ENCODE measurements at places on chromosomes 4 and X. TPM values are rescaled to one million over a fixed set of nuclear protein-coding genes. Genes with fewer than 3 reads are reported as not detected.
A peak's percentile ranks its signal among the peaks of the same experiment; 100 is the strongest.

PPEF2 gene
- 0.17 TPM for total RNA-seq

DNA sequence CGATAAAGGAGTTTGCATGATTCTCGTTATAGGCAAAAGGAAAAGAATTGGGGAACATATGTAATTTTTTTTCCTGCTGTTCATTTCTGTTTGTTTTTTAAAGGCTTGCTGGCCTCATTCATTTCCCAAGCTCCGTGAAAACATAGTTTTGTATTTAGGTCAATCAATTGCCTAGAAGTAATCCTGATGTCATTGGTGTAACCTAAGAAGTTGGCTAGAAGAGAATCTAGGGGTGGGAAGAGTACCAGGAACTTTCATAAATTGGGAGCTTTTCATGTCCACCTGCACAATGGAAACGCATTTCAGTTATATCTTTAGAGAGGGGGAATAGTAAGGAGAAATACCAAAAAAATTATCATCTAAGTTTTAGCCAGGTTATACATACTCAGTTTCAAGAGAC is 3.8 kb downstream of the RAPGEF2 start:
- H3K4me1 ChIP-seq, result peaks cover 21% of the 10 kb centered on the region
- no peak for DNase-seq
- no peaks in the 10 kb centered on the region for H3K27me3 ChIP-seq
- H3K27ac ChIP-seq, result no peak overlapping the region

GRCh38 chr4:84648863-84649647 is 66.1 kb downstream of the CDS1 start:
- H3K4me3 ChIP-seq, result no peak overlapping the region
- H3K27ac ChIP-seq, result no peak overlapping the region
- no peaks in the 10 kb centered on the region for H3K36me3 ChIP-seq
- no peak for DNase-seq
- H3K4me1 ChIP-seq, result no peaks in the 10 kb centered on the region

GRCh38 chrX:21831496-21831895 is 7.9 kb upstream of the MBTPS2 start:
- no peaks in the 10 kb centered on the region for H3K36me3 ChIP-seq
- H3K27ac ChIP-seq, result no peak overlapping the region
- no peaks in the 10 kb centered on the region for H3K4me1 ChIP-seq
- H3K27me3 ChIP-seq, result no peaks in the 10 kb centered on the region
- no peak overlapping the region for H3K4me3 ChIP-seq

- no peaks in the 10 kb centered on the region for H3K36me3 ChIP-seq
- DNase-seq, result no peak
- H3K4me1 ChIP-seq, result peaks cover 2% of the 10 kb centered on the region
- H3K4me3 ChIP-seq, result no peak overlapping the region
- H3K27me3 ChIP-seq, result no peaks in the 10 kb centered on the region
- peak overlapping the region; percentile 90 for H3K27ac ChIP-seq
Measured at GRCh38 chr4:15145709-15146108, 143.4 kb downstream of the CPEB2 start.

DNA sequence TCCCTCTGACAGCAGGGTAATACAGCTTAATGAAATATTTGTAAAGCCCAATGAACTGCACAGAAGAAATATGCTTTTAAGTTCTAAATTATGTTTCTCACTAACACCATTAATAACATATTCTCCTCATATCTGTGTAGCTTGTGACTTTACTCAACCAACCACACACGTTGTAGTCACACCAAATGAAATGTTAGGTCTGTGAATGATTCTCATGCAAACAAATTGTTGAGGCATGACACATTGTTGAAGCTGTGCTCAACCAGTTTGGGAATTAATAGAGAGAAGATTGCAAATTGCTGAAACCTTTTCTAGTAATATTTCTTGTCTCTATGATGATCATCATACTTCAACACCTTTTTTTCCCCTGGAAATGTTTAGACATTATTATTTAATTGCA is 645.9 kb downstream of the PCDH7 start:
- H3K4me1 ChIP-seq, result no peaks in the 10 kb centered on the region
- no peak overlapping the region for H3K27ac ChIP-seq
- H3K27me3 ChIP-seq, result no peaks in the 10 kb centered on the region
- H3K4me3 ChIP-seq, result no peak overlapping the region
- H3K36me3 ChIP-seq, result no peaks in the 10 kb centered on the region

- no peak overlapping the region for H3K27ac ChIP-seq
- H3K36me3 ChIP-seq, result no peaks in the 10 kb centered on the region
- H3K4me3 ChIP-seq, result no peak overlapping the region
- H3K27me3 ChIP-seq, result no peaks in the 10 kb centered on the region
- DNase-seq, result no peak
Measured at GRCh38 chrX:7852166-7852565, 9.2 kb downstream of the VCX start.

DNA sequence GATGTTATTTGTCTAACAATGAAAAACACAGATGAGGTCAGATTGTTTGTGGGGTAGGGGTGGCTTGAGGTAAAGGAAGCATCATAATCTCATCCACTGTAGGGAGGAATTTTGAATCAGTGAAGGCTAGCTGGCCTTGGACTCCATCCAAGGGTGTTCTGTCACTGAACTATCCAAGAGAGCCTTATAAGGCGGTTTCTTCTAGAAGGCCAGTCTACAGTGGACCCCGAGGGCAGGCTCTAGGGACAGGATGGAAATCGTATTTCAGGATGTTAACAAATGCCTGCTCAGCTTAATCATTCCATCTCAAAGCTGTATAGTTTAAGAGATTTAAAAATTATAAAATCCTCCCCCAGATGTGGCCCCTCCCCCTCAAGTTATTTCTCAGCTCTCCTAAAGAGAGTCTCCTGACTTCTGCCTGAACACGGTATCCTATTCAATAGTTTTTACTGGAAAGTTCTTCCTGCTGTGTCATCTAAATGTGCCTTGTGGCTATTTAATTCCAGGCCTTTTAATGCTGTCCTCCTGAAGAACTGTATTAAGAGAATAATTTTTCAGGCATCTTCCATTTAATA is 8.0 kb downstream of the IGFBP7 start:
- peak overlapping the region; percentile 69 for H3K27ac ChIP-seq
- no peak overlapping the region for H3K4me3 ChIP-seq
- no peak for DNase-seq

RNF128 gene
- total RNA-seq, result 60.4 TPM

- H3K4me3 ChIP-seq, result peak overlapping the region; percentile 83
- H3K27me3 ChIP-seq, result no peaks in the 10 kb centered on the region
- no peak for DNase-seq
- H3K27ac ChIP-seq, result no peak overlapping the region
- peaks cover 27% of the 10 kb centered on the region for H3K4me1 ChIP-seq
- peaks cover 4% of the 10 kb centered on the region for H3K36me3 ChIP-seq
Measured at GRCh38 chr4:99219479-99219878, 433 bp upstream of the ADH6 start.

- DNase-seq, result no peak
- no peaks in the 10 kb centered on the region for H3K27me3 ChIP-seq
- H3K4me1 ChIP-seq, result no peaks in the 10 kb centered on the region
- H3K4me3 ChIP-seq, result no peak overlapping the region
- H3K27ac ChIP-seq, result no peak overlapping the region
- no peaks in the 10 kb centered on the region for H3K36me3 ChIP-seq
Measured at GRCh38 chr4:185370268-185370949, 25.3 kb downstream of the LRP2BP start.

DNA sequence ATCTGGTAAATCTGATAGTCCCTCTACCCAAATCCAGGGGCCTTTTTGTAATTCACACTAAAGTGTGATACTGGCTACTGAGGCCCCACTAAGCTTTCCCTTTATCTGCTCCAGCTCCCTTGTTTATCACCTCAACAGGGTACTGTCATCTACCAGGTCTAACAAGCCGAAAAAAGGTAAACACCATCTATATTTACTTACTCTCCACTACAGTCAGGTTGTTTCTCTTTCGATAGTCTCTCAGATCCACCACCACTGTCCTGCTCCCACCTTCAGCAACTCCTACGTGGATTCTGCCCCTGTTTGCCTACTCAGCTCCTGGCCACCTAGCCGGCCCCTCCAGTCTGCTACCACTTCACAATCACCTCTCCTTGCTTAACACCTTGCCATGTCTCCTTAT is 3.3 kb downstream of the ITIH6 start:
- H3K4me3 ChIP-seq, result no peak overlapping the region
- no peak overlapping the region for H3K27ac ChIP-seq
- no peaks in the 10 kb centered on the region for H3K27me3 ChIP-seq
- DNase-seq, result no peak
- no peaks in the 10 kb centered on the region for H3K36me3 ChIP-seq

DNA sequence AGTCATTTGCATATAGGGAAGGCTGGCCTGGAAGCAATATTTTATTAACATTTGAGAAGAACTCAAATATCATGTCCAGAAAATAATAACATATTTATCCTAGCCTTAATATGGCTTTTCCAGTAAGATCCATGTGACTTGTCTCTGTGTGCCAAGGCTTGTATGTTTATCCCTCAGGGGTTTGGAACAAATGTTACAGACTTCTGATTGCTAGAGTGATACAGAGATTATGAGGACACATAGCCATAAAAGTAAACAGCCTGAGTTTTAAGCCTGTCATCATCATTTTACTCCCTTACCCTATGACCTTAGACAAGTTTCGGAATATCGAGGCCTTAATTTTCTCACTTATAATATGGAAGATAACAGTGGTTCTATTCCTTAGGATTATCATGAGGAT is 338.1 kb downstream of the GPAT3 start:
- H3K36me3 ChIP-seq, result no peaks in the 10 kb centered on the region
- H3K4me1 ChIP-seq, result no peaks in the 10 kb centered on the region
- no peak overlapping the region for H3K4me3 ChIP-seq
- H3K27me3 ChIP-seq, result no peaks in the 10 kb centered on the region
- no peak for DNase-seq

MAP3K15 gene
- not detected for total RNA-seq

GRCh38 chr4:74012130-74012529 is 13.7 kb upstream of the CXCL5 start:
- H3K4me3 ChIP-seq, result no peak overlapping the region
- H3K36me3 ChIP-seq, result no peaks in the 10 kb centered on the region
- no peak for DNase-seq

PNMA5 gene
- total RNA-seq, result not detected

DNA sequence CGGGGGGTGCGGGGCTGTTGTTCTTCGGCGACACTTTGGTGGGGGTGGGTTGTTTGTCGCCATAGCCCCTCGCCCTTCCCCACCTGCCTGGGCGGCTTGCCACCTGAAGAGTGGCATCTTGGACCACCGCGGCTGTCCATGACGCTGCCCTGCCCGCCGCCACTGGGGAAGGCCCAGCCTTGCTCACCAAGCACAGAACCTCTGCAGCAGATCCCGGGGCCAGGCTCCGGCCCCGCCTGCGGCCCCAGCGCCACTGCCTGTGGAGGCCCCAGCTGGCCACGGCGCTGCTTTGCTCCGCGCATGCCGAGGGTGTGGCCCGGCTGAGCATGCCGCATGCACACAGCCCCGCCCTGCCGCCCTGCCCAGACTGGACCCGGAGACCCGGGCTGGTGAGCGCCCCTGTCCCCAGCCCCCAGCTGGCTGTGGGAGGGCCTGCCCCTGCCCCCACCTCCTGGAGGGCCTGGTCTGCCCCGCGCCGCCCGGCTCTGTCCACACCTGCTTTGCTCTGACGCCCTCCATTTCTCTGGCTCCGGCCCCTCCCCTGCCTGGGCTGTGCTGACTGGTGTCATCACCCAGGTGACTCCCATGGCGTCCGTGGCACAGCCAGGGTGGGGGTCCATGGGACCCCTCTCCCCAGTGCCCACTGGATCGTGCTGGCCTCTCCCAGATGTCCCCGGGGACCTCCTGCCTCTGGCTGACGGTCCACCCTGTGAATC is 5.3 kb downstream of the NAT8L start:
- peaks cover 12% of the 10 kb centered on the region for H3K4me1 ChIP-seq
- no peak for DNase-seq
- H3K4me3 ChIP-seq, result no peak overlapping the region

- peaks cover 2% of the 10 kb centered on the region for H3K36me3 ChIP-seq
- peaks cover 4% of the 10 kb centered on the region for H3K4me1 ChIP-seq
- no peak for DNase-seq
- no peak overlapping the region for H3K4me3 ChIP-seq
Measured at GRCh38 chr4:159250751-159251325, 148.0 kb downstream of the RAPGEF2 start.

GRCh38 chr4:101283434-101283833 is 63.9 kb downstream of the PPP3CA start:
- peaks cover 3% of the 10 kb centered on the region for H3K4me1 ChIP-seq
- no peak for DNase-seq
- H3K36me3 ChIP-seq, result no peaks in the 10 kb centered on the region
